ENCODE measurements at places on chromosomes 1 and 21.

DNA sequence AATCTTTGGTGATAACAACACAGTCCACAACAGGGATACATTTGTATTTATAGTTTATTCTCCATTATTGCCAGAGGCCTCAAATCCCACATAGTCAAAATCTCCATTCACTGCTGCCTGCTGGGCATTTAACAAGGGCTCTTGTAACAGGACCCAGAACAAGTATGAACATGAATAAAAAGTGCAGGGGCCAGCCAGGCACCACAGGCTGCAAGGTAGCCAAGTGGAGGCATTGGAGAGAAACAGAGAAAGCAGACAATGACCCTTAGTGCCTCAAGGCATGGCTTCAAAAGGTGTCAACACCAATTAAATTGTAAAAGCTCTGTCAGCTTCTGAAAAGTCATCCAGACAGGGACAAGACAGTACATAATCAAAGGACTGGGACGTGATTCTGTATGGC is 116.8 kb downstream of the ATP6V1G3 start:
- no peak for DNase-seq

DNA sequence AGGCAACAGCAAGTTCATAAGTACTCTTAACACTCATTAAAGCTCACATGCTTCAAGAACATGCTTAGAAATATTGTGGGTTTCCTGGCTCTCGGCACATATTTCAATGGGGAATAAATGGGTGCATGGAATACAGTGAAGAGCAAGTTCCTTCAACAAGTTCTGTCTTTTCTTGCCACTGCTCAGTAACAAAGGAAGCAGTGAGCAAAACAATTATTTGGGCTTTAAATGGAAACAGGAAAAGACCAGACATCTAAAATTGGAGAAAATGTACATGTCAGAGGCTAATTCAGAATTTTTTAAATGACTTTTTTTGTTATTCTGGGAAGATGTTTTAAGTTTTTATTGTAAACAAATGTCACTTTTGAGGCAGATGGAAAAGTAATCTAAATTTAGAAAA is 478.7 kb downstream of the SETD4 start:
- no peak for DNase-seq

DNA sequence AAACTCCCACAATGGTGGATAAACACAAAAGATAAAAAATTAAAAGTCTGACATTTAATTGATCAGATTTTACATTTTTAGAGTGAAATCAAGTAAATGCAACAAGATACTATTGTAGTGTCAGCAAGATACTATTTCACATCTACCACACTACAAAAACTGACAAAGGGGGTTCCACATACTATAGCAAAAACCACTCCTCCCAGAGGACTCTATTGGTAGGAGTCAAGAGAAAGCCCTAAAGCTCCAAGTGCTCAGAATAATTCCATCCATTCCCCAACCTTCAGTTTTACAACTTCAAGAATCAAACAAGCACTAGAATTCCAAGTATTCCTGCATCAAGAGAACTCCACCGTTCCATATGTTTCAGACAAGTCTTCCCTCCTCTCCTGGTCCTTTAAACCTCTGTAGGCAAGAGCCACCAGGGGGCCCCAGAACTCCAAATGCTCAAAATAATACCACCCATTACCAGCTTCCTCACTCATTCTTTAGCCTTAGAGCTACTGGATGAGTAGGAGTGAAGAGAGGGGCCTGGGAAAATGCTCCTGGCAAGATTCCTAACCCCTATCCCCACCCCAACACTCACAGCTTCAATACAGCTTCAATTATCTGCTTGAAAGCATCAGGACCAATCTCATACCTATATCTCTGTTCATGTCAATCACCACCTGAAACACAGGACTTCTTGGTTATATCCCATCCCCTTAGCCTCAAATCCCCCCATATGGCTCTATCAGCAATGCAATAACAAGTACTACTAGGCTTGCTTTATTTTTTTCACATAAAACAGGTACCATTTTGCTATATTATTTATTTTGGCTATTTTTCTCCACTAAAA is 9.9 kb downstream of the TOR1AIP2 start:
- no peak for DNase-seq

- no peak for DNase-seq
Observed at GRCh38 chr1:71787699-71788098, 494.6 kb downstream of the NEGR1 start.

DNA sequence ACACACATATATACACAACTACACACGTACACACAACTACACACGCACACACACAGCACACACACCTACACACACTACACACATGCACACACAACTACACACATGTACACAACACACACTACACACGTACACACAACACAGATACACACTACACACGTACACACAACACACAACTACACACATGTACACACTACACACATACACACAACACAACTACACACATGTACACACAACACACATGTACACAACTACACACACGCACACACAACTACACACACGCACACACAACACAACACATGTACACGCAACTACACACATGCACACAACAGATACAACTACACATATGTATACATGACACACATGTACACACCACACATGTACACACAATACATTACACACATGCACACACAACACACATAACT is 318.1 kb downstream of the CAMTA1 start:
- DNase-seq: no peak

- DNase-seq: no peak
Observed at GRCh38 chr21:40143822-40144525, 276.7 kb downstream of the PCP4 start.

DNA sequence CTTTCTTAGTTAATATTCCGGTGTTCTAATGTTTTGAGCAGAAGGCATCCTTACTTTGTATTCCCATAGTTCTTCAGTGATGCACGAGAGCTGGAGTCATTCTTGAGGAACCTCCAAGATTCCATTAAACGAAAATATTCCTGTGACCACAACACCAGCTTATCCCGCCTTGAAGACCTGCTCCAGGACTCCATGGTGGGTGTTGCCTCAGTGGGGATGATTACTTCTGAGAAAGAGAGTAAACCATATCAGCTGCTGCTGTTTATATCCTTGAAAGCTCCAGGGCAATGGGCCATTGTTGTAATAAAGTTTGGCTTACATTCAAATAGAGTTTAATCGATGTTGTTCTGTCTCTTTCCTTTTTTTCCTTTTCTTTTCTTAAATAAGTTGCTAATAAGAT is 93.1 kb downstream of the MACF1 start:
- no peak for DNase-seq

GRCh38 chr1:169594391-169594790 is 8.1 kb upstream of the F5 start:
- DNase-seq: no peak

GRCh38 chr21:43933199-43933598 is 68.2 kb downstream of the AGPAT3 start:
- no peak for DNase-seq

DNA sequence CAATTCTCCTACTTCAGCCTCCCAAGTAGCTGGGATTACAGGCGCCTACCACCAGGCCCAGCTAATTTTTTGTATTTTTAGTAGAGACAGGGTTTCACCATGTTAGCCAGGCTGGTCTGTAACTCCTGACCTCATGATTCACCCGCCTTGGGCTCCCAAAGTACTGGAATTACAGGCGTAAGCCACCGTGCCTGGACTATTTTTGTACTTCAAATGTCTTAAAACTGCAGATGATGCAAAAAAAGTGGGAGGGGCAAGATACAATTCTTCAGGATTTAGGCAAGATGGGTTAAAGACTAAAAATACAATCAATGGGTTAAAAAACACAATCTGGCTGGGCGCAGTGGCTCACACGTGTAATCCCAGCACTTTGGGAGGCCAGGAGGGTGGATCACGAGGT is 4.7 kb downstream of the SCAF4 start:
- DNase-seq: no peak

DNA sequence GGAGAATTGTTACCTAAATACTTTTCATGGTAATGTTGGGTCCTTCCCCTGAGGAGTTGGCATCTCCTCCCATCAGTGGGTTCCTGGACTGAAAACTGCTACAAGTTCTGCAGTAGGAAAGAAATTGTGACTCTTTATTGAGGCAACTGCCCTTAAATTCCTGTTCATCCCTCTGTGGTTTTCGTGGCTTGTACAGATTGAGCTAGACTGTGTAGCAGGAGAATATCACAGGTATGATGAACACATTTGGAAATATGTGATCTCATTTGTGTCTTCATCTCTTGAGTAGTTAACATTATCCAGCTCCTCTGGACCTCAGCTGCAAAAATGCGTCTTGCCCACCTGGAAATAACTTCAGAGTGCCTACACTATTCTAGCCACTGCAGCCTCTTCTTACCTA is 390.6 kb downstream of the PTPRC start:
- no peak for DNase-seq

GRCh38 chr1:19620786-19621185 is 23.3 kb upstream of the NBL1 start:
- DNase-seq: no peak

GRCh38 chr1:39332291-39332690 is 127.8 kb downstream of the MACF1 start:
- DNase-seq: no peak

DNA sequence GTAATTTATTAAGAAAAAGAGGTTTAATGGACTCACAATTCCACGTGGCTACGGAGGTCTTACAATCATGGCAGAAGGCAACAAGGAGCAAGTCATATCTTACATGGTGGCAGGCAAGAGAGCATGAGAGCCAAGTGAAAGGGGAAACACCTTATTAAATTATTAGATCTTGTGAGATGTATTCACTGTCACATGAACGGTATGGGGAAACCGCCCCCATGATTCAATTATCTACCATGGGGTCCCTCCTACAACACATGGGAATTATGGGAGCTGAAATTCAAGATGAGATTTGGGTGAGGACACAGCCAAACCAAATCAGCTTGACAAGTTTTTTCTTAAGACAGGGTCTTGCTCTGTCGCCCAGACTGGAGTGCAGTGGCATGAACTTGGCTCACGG is 14.3 kb downstream of the DAP3 start:
- no peak for DNase-seq

DNA sequence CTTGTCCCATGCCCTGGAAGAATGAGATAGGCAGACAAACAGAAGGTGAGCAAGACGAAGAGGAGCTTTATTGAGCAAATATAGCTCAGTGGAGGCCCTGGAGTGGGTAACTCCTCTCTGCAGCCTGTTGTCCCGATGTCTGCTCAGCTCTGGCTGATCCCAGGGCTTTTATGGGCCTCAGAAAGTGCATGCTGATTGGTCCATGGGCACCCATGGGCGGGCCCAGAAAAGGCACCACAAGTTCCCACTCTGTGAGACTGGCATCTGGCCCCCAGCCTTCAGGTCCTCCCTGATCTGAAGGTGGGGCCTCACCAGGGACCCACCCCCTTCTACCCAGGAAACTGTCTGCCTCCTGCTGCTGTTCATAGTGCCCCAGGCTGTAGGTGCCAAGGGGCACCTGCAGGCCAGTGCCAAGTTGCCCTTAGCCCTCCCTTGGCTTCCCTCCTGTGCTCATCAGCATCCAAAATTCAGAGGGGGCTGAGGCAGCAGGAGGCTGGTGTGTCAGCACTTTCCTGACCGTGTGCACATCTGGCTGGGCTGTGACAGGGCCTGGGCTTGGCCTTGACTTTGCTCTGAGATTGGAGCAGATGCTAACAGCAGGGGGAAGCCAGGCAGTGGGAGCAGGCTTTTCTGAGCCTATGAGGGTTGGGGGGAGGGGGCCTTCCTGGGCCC is 35.4 kb downstream of the ACTL8 start:
- DNase-seq: no peak

- no peak for DNase-seq
Observed at GRCh38 chr1:18811733-18812452, 47.6 kb downstream of the TAS1R2 start.

GRCh38 chr1:93597709-93598108 is 83.9 kb downstream of the BCAR3 start:
- no peak for DNase-seq

GRCh38 chr1:204619721-204620120 is 65.8 kb downstream of the LRRN2 start:
- DNase-seq: no peak

DNA sequence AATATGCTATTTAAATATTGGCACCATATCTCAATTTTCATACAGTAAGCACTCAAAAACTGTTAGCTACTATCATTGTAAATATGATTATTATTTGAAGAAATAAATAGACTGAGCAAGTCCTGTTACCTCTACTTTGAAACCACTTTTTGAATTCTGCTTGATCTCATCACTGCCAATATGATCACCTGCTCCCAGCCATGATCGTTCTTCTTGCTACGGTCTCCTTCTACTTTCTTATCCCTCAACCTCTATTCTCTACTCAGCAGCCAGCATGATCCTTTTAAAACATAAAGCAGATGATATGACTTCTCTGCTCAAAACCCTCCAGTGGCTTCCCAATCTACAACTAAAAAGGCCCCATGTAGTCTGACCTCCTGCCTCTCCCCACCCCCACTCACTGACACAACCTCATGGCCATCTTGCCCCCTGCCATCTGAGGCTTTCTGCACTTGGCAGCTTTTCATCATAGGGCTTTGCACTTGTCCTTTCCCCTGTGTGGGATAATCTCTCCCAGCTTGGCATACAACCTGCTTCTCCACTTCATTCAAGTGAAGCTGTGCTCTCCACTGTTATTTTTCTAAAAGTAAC is 27.2 kb downstream of the CD34 start:
- no peak for DNase-seq

GRCh38 chr1:29050166-29050565 is 73.5 kb downstream of the TMEM200B start:
- DNase-seq: no peak

DNA sequence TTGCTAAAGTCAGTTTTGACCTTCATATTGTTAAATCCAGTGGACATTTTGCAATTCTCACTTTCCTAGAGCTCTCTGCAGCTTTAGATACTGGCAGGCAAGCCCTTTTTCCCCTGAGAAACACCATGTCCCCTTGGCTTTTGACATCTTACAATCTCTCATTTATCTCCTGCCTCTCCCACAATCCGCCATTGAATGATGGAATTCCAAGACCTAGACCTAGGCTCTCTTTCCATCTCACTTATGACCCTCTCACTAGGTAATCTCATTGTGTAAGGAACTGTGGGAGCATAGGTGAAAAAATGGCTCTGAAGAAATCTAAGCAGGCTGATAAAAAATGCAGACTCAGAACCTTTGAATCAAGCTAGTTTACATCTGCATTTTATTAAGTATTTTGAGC is 2.0 kb downstream of the KYAT3 start:
- DNase-seq: no peak

DNA sequence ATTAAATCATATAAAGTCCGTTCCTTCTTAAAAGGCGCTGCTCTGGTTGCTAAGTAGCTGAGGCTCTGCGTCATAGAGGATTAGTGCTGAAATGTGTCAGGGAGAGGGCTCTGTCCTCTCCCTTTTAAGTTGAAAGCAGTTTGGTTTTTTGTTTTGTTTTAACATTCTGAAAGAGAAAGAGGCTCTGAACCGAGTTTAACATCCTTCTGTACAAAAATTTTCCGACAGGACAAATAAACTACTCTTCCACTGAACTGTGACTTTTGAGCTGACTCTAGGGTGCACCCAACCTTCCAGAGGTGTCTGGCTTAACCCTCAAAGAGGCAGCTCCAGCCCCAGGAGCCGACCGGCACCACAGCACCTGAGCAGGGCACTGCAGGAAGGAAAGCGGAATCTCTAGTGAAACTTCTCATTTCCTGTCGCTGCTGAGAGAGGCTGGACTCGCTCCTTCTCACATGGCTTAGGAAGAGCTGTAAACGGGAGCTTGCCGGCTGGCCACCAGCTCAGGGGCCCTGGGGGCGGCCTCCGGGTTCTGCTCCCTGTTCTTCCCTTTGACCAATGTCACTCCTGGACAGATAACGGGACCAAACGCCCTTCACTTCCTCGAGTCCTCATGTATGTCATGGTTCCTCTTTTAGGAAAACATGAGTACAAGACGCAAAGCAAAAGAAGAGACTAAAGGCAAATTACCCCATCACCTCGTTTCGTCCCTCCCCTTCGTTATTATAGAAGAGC is 1.2 kb downstream of the VAV3 start:
- peak; percentile 20 for DNase-seq

- no peak for DNase-seq
Observed at GRCh38 chr1:4655674-4656532, 1.5 kb downstream of the AJAP1 start.
